Cortex of kidney (tissue), 1 donor: ENCODE measurements at places on chromosomes 5 and 9.

- no peak for DNase-seq
These were observed 58.4 kb upstream of the SH3GL2 start for GRCh38 chr9:17520268-17521064.

DNA sequence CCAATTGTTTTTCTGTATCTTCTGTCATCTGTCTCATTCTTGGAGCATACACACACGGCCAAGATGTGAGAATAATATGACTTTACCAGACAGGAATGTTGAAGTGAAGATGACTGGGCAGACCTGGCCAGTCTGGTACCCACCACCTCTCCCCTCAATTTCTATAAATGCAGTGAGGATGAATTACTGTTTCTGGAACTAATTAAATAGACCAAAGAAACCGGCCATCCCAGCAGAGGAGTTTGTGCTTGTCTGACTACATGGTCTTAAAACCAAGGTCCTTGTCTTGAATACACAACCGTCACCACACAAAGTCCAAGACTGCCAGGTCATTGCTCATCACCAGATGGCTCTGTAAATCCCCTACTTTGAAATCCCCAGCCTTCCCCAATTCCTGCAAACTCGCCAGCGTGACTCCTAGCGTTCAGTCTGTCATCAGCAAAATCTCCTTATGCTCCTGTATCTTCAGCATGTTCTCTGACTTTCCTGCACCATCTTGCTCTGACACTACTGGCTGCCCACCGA, 147.2 kb downstream of the PDE4D start:
- no peak for DNase-seq

DNA sequence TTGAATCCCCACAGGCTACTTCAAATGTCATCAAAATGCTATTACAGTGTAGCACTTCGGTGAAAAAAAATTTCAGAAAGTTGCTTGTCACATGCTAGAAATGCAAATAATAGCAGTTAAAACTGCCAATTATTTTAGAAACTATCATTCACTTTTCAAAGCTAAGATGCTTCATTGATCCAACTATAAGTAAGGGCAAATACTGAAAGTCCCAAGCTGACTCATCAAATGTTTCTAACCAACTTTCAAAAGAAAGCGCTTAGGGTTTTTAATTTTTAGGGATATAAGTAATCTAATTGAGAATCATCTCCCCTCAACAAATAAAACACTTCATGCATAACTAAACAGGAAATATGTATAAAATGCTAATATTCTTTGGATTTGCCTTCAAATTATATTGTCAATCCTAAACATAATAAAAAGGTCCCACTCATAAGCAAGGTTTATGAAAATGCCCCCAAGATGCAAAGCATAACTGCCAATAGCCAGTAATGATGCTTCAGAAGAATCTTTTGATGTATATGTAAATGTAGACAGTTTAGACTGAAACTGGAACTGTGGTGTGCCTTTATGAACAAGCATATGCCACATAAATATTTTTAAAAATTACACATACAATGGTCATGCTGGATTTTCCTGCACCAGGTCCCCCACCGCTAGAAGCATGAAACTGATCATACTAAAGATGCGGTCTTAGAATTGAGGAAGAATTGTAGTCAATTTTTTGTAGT, 12.2 kb downstream of the ACTL7A start:
- no peak for DNase-seq

DNA sequence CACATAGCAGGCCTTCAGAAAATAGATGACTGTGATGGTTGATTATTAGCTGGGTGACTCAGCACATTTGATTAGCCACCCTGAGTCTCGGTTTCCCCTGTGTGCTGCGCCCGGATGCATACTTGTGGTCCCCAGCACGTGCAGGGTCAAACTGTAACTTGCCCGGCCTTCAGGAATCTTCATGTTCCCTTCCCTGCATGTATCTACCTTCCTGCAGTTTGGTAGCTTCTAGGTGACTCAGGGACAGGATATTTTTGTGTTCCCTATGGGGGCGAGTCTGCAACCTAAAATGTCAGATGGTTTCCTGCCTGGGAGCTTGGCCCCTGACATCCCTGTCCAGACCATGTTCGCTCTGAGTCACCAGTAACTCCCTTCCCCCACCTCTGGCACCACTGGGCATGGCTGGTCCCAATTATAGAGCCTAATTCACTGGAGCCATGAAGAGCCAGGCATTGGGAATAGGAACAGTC, 13.2 kb downstream of the PTGS1 start:
- DNase-seq: no peak

DNA sequence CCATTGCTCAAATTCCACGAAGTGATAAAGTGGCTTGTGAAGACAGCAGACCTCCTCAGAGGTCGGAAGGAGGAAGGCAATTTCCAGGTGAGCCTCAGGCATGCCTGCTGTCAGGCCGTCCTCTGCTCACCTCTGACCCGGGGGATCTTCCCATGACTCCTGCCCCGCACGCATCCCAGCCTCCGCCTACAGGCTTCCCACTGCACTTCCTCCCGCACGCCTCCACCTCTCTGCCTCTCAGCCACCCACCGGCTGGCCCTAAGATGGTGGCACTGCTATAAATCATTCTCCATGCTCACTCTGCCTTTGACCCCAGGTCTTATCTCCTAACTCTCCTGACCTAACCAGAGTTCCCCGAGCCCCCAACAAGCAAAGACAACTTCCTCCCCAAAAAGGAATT, 49.4 kb upstream of the DNAH5 start:
- DNase-seq: no peak

- no peak for DNase-seq
These were observed 562.8 kb downstream of the PTPRD start for GRCh38 chr9:10050016-10050415.

DNA sequence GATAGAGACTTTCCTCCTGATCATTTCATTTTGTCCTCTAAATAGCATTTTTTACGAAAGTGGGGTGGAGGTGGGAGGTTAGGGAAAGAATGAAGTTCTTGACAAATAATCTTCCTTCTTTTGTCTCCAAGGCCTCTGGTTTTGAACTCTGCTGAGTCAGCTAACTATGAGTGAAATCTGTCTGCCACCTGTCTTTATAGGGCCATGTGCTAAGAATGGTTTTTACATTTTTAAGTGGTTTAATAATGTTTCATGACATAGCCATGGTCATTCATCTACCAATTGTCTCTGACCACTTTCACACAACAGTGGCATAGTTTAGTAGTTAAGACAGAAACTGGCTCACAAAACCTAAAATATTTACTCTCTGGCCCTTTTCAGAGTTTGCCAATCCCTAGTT, 7.6 kb downstream of the MAN2A1 start:
- no peak for DNase-seq

DNA sequence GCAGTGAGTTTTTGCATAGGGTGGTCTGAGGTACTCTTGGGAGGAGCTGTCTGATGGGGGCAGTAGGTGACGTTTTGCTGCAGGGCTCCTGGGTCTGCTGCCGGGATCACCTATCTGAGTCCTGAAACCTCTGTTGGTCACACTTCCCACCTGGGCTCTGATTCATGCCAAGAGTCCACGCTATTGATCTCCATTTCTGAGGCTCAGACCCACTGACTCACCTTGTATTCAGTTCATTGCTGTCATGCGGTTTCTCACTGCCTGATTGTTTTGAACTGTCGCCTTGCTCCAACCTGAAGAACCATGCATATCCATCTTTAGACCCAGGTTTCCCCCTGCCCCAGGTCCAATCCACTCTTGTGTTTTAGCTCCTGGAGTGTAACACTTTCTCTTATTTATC, 101.3 kb downstream of the NPR3 start:
- DNase-seq: no peak

DNA sequence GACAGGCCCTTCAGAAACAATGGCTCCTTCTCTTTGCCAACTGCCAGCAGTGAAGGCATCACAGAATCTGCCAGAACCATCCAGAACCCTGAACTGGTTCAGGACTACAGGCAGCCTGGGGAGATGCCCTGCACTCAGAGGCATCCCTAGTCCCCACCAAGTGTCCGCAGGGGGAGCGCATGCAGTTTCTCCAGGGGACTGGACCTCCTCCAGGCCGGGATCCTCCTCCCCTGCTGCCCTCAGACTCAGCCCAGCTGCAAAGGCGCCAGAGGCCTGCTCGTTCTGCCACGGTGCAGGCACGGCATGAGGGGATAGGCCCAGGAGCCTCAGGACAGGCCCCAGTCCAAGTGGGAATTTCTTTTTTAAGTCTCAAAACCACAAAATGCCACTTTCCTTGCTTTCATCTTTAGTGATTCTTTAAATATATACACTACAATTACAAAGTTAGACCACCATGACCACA, 72.0 kb downstream of the SEMA4D start:
- DNase-seq: no peak

DNA sequence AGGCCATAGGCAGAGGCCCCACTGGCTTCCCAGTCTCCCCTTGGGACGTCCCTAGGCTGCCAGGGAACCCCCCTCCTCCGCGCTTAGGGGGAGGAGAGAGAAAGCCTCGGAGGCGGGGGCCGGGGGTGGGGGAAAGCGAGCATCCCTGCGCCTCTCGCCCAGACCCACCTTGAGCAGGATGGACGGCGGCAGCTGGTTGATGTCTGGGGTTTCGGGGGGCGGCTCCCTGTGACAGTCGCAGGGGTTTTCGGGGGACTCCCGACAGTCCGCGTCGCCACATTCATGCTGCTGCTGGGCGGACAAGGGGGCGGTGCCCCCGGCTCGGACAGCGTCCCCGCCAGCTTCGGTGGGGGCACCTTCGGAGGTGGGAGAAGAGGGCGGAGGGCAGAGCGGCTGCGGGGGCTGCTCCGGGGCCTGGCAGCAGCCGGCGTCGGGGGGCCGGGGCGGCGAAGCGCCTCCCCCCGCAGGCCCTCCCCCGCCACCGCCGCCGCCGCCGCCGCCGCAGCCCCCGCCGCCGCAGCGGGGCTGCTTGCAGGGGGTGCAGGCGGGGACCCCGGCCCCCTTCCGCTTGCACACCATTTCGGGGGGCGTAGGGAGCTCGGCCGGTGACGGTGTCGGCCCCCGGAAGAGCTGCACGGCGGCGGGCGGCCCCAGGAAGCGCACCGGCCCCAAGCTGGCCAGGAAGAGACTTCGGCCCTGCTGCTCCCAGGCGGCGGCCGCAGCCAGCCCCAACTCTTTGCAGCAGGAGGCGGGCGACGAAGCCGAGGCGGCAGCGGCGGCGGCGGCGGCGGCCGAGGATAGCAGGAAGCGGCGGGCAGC, 1.2 kb downstream of the FBXL17 start:
- no peak for DNase-seq

GRCh38 chr5:72474516-72474915, 32.7 kb downstream of the ZNF366 start:
- no peak for DNase-seq

DNA sequence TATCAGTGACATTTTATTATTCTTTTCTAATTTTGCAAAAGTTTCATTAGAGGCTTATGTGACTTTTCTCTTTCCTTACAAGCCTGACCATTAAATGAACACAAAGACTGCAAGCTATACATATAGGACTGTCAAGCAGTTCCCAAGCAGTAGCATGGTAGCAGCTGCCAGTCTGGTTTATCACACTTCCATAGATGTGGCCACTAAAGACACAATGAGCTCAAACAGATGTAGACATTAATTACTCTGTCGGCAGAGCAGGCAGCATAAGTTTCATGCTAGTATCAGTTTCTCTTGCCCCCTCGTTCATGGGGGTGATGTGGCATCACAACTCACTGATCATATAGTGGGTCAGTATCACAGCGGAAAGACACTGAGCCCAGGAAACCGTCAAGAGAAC, 89.5 kb downstream of the CDH10 start:
- DNase-seq: no peak
